ENCODE measurements at places on chromosomes 11 and 22.
A peak's percentile ranks its signal among the peaks of the same experiment; 100 is the strongest.

GRCh38 chr11:20518323-20518834, 81.0 kb upstream of the SLC6A5 start:
- no peak for DNase-seq

DNA sequence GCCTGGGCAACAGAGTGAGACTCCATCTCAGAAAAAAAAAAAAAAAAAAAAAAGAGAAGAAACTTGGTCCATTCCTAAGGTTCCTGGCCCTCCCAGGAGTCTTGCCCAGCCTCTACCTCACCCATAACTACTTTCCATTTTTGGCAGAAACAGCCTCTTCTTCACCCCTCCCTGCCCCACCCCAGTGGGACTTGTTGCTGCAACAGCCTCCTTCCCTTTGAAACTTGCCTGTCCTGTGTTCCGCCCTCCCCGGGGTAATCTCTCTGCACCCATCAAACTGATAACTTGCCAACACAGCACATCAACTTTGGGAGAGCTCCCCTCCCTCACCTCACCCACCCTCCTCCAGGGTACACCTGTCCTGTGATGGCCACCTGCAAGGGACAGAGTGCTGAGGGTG, 10.0 kb upstream of the FAM83F start:
- DNase-seq: no peak

DNA sequence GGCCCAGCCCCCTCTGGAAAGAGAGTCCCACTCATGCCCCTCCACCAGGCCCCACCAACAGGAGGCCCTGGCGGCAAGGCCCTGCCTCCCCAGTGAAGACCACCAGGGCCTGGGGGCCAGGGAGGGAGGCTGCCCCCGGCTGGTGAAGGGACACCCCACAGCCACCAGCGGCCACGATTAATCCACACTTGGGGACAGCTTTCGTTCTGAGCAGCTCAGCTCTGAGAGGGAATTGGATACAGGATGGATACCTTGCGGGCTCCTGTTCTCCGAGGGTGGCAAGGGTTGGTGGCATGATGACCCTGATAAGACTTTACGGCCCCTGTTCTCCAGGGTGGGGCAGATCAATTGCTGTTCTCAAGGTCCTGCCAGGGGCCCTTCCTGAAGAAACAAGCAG, 6.9 kb upstream of the NLRP6 start:
- no peak for DNase-seq

DNA sequence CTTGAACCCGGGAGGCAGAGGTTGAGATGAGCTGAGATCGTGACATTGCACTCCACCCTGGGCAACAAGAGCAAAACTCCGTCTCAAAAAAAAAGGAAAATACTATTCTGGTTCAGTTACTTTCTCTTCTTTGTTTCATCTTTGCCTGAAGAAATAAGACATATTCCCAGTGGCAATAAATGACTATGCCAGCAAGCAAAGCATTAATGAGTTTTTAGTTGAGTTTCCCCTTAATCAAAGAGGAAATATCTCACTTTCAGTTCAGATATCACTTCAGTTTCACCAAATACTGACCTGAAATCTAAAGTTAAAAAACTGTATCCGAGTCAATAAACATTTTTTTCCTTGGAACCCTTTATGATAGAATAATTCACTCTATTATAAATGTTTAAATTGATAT, 10.4 kb downstream of the PISD start:
- no peak for DNase-seq

DNA sequence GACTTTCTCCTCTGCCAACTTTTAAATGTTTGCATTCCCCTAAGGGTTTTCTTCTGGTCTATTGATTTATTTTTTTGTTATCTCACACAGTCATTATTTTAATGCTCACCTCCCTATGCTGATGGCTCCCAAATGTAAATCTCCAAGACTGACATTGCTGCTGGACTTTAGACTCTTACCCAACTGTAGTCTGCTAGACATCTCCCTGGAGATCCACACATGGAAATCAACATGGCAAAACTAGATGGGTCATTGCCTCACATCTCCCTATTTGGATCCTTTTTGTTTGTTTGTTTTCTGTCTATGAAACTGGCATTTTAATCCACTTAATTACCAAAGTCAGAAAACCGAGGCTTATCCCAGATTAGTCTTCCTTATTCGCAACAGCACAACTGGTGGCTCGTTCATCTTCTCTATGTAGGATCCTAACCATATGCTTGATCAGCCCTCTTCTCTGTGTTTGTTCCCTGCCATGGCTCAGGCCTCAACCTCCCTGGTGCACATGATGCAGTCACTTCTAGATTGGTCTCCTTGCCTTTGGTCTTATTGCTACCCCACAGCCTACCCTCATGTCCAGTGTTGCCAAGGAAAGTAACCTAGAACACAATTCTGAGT, 37.3 kb downstream of the SC5D start:
- DNase-seq: no peak

GRCh38 chr11:64877390-64878222, 815 bp downstream of the EHD1 start:
- DNase-seq: no peak

- DNase-seq: no peak
Observed at GRCh38 chr11:125359130-125359529, 136.9 kb downstream of the FEZ1 start.

DNA sequence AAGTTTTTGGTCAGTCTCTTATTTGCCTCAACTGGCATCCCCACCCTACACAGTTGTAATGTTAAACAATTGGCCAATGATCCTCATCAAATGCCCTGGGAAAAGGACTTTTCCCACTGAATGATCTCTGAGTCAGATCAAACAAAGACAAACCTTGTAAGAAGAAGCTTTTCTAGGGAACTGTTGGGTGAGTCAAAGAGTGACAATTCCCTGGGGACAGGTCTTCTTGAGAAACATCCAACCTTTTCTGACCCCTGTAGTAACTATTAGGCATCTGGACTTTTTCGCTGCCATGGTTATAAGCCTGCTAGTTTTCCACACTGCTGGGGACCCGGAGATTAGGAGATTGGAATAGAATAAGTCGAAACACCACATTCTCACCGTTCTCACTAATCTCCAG, 789.8 kb upstream of the API5 start:
- DNase-seq: no peak

DNA sequence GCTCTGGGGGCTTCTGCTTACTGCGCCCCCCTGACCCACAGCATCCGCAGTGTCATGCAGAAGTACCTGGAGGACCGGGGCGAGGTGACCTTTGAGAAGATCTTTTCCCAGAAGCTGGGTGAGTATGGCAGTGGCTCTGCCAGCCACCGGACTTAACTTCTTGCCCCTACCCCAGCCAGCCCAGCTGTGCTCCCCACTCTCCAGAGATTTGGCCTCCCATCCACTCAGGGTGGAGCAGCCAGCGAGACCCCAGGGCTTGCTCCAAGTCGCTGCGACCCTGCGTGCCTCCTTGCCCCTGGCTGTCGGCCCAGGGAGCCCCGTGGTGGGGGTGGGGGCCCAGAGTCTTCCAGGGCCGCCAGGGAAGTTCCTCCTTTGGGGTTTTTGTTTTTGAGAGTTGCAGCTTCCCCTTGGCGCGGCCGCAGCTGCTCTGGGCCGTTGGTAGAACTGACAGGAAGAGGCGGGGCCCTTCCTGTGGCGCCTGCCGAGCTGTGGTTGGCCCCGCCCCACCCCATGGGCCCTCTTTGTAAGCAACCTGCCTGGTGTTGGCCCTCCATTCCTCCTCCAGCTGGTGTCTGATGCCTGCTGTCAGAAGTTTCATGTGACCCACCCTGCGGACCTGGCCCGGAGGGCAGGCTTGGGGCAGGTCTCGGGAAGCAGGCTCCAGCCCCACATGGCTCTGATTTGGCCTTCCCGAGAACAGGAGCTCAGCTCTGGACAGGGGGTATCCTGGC, 11.1 kb downstream of the GRK2 start:
- DNase-seq: no peak

DNA sequence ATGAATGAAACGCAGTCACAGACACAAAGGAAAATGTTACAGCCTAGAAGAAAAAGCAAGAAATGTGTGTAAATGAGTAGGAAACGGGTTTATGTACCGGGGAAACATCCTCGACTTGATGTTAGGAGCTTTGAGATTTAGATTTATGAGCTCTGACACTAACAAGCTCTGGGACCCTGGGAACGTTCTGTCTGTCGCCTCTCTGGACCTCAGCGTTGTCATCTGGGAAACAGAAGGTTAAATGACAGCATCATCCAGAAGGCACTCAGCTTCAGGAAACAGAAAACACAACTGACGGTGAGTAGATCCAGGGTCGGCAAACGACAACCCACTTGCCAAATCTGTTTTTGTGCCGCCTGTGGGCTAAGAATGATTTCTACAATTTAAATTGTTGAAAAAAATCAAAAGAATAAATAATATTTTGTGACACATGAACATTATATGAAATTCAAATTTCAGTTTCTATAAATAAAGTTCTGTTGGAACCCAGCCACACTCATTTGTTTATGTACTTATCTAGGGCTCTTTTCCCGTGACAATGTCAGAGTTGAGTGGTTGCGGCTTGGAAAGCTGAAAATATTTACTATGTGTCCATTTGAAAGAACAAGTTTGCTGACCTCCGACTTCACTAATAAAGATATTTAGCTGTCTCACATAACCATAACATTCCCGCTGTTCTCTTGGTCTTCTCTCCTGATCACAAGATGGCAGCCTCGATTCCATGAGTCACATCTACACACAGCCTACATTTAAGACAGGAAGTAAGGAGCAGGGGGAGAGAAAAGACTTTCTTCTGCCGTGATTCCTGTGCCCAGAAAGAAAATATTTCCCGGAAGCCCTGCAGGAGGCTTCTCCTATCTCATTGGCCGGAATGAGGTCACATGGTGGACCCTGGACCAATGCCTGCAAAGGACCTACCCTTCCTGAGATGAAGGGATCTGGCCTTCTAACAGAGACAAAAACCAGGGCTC, 47.1 kb upstream of the SYT13 start:
- DNase-seq: no peak

DNA sequence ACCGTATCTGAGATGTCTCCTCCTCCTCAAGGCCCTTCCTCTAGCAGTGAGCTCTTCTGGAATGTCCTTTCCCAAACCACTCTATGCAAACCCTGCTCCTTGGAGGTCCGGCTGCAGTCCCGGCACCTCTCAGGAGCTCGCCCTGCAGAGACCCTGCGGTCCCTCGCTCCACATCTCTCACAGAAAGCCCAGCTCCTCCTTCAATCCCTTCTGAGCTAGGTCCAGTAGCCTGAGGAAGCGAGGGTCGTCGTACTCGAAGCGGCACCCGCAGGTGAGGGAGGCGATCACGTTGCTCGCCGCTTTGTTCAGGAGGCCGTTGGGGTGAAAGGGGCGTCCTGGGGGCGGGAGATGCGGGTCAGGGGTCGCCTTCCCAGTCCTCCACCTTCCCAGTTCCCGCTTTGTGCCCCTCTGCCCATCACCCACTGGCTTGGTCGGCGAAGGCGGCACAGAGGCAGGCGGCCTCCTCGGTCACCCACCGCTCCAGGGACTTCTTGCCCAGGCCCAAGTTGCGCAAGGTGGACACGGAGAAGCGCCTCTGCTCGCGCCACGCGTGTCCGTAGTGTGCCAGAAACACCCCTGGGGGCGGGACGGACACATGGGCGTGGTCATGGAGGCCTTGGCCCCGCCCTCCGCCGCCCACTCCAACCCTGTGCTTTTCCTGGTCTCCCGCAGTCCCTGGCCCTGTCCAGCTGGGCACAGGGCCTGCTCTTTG, 21.5 kb upstream of the CYP2D6 start:
- DNase-seq: no peak

DNA sequence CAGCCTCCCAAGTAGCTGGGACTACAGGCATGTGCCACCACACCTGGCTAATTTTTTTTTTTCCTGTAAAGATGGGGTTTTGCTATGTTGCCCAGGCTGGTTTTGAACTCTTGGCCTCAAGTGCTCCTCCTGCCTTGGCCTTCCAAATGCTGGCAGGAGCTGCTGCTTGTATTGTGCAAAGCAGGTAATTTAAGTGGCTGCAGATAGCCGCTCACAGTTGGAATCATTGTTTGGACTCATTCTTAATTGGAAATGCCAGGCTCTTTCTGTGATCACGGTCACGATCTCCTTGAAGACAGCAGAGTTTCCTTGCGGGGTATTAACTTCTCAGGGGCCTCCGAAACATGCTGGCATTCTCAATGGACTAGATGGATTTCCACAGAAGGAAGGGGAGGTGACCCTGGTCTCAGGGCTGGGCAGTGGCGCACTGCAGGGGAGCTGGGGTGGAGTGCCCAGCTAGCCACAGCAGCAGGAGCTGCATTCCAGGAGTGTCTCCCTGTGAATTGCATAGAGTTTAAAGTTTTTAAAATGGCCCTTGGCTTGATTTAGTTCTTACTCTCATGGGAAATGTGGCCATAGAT, 136.1 kb downstream of the MORC2 start:
- no peak for DNase-seq

- DNase-seq: no peak
Observed at GRCh38 chr11:75013051-75013450, 24.3 kb downstream of the NEU3 start.

DNA sequence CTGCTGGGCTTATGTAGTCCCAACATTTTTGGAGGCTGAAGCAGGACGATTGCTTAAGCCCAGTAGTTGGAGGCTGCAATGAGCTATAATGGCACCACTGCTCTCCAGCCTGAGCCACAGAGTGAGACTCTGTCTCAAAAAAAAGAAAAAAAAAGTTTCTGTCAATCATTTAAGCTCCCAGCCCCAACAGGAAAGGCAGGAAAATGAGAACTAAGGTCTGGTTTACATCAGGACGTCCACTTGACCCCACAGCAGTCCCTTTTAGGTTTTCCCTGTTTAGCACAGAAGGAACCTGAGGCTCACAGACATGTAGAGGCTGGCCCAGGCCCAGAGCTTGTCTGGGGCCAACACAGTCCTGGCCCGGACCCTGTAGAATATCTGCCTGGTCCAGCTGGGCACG, 9.2 kb upstream of the TTLL1 start:
- no peak for DNase-seq

GRCh38 chr11:99452075-99452474, 431.3 kb downstream of the CNTN5 start:
- no peak for DNase-seq

DNA sequence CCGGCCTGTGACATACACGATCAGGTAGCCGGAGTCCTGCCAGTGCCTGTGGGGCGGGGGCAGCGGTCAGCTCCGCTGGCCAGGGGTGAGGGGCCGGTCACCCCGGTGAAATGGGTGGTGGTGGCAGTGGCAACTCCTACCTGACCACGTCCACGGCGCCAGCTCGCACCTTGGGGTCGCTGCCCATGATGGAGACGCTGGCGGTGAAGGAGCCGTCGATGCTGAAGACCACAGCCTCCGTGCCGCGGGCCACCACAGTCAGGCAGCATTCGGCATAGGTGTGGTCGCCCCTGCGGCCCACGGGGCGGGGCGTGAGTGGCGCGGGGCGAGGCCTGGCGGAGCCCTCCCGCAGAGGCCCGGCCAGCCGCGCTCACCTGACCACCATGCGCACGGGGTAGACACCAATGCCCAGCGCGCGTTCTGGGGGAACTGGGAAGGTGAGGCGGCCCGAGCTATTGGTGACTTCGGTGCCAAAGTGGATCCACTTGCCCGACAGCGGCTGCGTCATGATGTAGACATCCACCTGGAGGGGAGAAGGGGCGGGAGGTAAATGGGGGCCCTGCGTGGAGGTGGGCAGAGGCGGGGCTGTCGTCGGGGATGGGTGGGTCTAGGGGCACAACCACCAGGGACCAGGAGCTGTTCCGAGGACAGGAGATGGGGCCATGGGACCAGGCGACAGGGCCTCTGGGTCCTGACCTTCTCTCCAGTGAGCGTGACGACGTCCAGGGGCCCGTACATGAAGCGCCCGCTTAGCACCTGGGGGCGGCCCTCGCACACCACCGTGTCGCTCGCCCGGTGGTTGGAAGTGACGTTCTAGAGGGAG, 10.9 kb downstream of the AIP start:
- peak; percentile 66 for DNase-seq
